ENCODE measurements at places on chromosomes 11 and 22.
A peak's percentile ranks its signal among the peaks of the same experiment; 100 is the strongest.

DNA sequence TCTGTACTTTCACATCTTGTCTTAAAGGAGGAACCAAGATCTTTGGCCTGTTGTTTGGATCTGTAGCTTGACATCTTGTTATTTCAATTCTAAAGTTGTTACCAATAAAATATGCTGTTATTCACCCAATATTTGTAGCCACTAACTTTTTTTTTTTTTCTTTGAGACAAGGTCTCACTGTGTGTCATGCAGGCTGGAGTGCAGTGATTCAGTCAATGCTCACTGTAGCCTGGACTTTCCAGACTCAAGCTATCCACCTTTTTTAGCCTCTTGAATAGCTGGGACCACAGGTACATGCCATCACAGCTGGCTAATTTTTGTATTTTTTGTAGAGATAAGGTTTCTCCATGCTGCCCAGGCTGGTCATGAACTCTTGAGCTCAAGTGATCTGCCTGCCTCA lies 769.4 kb downstream of the DLG2 start:
- no peak for DNase-seq

GRCh38 chr11:514606-515005 lies 7.6 kb upstream of the RNH1 start:
- DNase-seq, result no peak

DNA sequence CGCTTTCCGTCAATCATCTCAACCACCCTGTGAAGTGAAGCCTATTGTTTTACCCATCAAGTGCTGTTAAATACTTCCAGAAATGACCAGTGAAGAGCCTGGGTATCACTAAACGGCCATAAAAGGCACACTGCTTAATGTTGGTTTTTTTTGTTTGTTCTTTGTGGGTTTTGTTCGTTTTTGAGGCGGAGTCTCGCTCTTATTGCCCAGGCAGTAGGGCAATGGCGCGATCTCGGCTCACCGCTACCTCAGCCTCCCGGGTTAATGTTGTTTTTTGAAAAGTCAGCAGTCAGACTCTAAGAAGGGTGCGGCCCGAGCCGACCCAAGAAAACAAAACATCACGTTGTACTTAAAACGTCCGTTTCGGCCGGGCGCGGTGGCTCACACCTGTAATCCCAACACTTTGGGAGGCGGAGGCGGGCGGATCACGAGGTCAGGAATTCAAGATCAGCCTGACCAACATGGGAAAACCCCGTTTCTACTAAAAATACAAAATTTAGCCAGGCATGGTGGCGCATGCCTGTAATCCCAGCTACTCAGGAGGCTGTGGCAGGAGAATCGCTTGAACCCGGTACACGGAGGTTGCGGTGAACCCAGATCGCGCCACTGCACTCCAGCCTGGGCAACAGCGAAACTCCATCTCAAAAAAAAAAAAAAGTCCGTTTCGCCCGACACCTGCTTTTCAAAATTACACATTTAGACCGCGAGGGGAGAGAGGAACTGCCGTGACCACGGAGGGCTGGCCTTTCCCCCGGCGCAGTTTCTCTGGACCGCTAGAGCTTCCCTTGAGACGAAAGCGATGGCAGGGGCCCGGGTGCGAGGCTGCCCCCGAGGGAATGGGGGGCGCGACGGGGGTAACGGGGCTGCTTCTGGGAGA lies 714 bp downstream of the CD59 start:
- DNase-seq, result peak; percentile 54

GRCh38 chr22:39960791-39961746 lies 872 bp downstream of the TMA7B start:
- no peak for DNase-seq

DNA sequence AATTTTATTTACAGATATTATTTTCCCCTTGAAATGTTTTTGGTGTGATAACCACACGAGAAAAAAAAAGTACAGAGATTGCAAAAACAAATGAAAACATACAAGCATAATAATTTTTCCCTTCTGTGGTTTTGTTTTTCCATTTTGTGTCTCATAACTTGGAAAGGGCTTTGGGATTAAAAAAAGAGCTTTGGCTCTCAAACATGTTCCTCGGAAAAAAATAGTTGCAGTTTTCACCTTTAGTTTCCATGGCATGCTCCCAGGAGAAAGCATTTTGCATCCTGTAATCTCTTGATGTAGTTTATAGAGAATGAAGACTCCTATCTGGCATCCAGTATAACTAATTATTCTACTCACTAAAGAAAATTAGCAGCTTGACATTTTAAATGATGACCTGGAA lies 362.1 kb upstream of the PDGFD start:
- no peak for DNase-seq

- no peak for DNase-seq
These were observed 22.0 kb upstream of the FBLN1 start for GRCh38 chr22:45480717-45481116.

- DNase-seq, result peak; percentile 14
These were observed 69.0 kb downstream of the GGTLC2 start for GRCh38 chr22:22713416-22713815.

DNA sequence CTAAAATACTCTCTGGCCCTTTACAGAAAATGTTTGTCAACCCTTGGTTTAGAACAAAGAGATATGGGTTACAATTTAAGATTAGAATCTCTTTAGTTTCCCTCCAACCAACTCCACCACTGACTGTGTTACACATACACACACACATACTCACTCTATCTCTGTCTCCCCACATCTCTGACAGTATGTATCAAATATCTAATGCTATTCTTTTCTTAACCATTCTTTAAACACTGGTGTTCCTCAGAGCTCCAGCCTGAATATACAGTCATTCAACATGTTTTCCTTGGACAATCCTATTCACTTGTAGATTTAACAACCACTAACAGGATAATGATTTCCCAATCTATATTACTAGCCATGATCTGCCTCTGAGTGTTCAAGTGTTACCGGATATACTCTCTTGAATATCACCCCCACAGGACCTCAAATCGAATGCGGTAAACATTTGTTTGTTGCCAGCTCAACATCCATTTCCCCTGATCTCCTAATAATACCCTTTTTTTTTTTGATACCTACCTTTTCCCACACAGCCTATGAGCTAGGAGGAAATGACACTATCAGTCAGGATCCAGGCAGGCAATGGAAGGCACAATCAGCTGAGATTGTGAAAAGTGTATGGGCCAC lies 6.1 kb downstream of the MPZL3 start:
- DNase-seq, result no peak

DNA sequence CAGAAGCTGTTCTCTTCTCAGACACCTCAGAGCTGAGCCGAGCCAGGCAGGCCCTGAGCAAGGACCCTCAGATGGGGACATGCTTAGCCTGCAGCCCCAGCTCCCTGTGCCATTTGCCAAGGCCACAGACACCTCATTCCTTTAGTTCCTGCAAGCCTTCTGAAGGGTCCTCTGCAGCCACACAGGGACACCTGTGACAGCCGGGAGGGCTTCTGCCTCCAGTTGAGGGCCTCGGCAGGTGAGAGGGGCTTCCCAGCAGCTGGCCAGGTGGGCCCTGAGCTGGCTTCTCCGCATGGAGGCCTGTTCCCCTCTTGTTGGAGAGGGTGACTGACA lies 18.2 kb downstream of the INCENP start:
- no peak for DNase-seq
